Activated CD4-positive, alpha-beta T cell treated with anti-CD3 and anti-CD28 coated beads, Interleukin-2, amount 10 ng/mL, durations not matched to agents 24 days and 14 days (primary cell): ENCODE measurements at places on chromosomes 4 and X. TPM values are rescaled to one million over a fixed set of nuclear protein-coding genes. Genes with fewer than 3 reads are reported as not detected.
A peak's percentile ranks its signal among the peaks of the same experiment; 100 is the strongest.

DNA sequence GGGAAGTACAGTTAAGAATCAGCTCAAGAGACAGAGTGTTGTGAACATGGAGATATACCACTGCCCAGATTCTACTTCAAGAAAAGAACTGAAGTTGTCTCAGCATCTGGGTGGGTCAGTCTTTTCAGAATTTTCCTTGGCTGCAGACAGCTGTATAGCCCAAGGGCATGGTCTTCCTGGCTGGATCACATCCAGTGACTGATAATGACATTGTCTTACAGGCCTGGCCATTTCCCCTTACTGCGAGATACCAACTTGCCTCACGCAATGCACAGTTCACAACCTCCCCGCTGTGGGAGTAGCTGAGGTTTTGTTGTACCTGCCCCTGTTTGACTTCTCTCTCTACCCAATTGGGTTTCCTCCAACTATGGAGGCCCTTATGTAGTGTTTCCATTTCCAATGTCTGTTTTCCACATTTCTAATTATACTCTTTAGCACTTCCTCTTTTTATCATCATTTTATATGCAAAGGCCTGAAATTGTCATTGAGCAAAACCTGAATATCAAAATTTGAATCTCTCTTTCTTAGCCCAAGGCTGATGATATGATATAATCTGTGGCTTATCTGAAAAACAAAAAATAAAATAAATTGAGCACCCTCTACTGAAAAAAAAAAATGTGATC lies 209.1 kb downstream of the NAF1 start:
- H3K4me3 ChIP-seq = no peak overlapping the region
- no peaks in the 10 kb centered on the region for H3K27me3 ChIP-seq
- H3K27ac ChIP-seq = no peak overlapping the region
- no peaks in the 10 kb centered on the region for H3K4me1 ChIP-seq

- H3K4me1 ChIP-seq = peaks cover 47% of the 10 kb centered on the region
- peaks cover 19% of the 10 kb centered on the region for H3K36me3 ChIP-seq
- peak overlapping the region; percentile 96 for H3K27ac ChIP-seq
- peak overlapping the region; percentile 81 for H3K4me3 ChIP-seq
- H3K27me3 ChIP-seq = no peaks in the 10 kb centered on the region
Observed at GRCh38 chr4:142377342-142378091, 468.6 kb downstream of the INPP4B start.

Gene SSX4
- total RNA-seq = not detected in 2 replicates

Gene CFP
- total RNA-seq = 4.0 and 4.4 TPM in 2 replicates

Gene OTUD6A
- total RNA-seq = not detected in 2 replicates

- no peaks in the 10 kb centered on the region for H3K27me3 ChIP-seq
- DNase-seq = no peak
- H3K27ac ChIP-seq = no peak overlapping the region
- H3K4me3 ChIP-seq = no peak overlapping the region
Observed at GRCh38 chrX:128599632-128600031, 547.4 kb upstream of the ACTRT1 start.

Gene EDA2R
- 2.7 and 3.6 TPM in 2 replicates for total RNA-seq

- peak; percentile 67 for DNase-seq
- no peaks in the 10 kb centered on the region for H3K36me3 ChIP-seq
- peaks cover 12% of the 10 kb centered on the region for H3K4me1 ChIP-seq
- H3K4me3 ChIP-seq = no peak overlapping the region
- no peak overlapping the region for H3K27ac ChIP-seq
Observed at GRCh38 chr4:86497980-86498862, 95.9 kb upstream of the PTPN13 start.

DNA sequence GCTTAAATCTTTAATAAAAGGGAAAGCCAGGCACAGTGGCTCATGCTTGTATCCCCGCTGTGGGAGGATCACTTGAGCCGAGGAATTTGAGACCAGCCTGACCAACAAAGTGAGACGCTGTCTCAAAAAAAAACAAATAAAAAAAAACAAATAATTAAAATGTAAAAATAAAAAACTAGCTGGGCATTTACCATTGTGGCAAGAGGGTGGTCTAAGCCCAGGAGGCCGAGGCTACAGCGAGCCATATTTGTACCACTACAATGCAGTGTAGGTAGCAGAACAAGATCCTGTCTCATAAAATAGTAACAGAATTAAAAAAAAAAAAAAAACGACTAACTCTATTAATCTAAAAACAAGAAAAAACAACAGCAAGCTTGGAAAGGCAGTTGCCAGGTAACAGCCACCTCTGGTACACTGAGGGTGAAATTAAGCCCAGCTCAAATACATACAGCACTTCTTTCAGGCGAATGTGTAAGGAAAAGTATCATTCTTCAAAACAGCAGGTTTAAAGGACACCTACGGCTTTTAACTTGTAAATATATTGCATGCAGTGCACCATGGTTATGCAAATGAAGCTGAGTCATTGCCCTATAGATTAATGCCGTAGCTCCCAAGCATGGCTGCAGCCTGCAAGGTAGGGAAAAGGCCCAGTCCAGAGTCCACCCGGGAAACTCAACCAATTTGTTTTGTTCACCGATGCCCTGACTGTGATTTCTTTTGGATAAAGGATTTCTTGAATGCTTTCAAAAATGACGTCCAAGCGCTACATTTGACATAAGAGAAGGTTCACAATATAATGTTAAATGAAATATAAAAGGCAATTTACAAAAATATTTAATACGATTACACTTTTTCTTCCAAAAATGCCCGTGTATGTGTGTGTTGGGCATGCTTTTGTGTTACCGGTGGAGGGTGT lies 14.5 kb upstream of the TXLNG start:
- DNase-seq = no peak
- no peaks in the 10 kb centered on the region for H3K4me1 ChIP-seq
- H3K36me3 ChIP-seq = no peaks in the 10 kb centered on the region
- H3K27me3 ChIP-seq = no peaks in the 10 kb centered on the region
- H3K27ac ChIP-seq = no peak overlapping the region

GRCh38 chr4:105181259-105181658 lies 34.6 kb downstream of the TET2 start:
- no peak for DNase-seq
- H3K4me3 ChIP-seq = no peak overlapping the region
- peaks cover 11% of the 10 kb centered on the region for H3K4me1 ChIP-seq
- no peaks in the 10 kb centered on the region for H3K27me3 ChIP-seq
- H3K36me3 ChIP-seq = peaks cover 19% of the 10 kb centered on the region

Gene GEMIN8
- total RNA-seq = 16.3 and 17.1 TPM in 2 replicates

- no peaks in the 10 kb centered on the region for H3K27me3 ChIP-seq
- H3K4me1 ChIP-seq = no peaks in the 10 kb centered on the region
- no peak overlapping the region for H3K4me3 ChIP-seq
Observed at GRCh38 chr4:57410331-57411052, 300.3 kb upstream of the IGFBP7 start.

GRCh38 chrX:40201329-40201885 lies 103.6 kb upstream of the BCOR start:
- no peak overlapping the region for H3K4me3 ChIP-seq
- DNase-seq = peak; percentile 84
- H3K4me1 ChIP-seq = peaks cover 15% of the 10 kb centered on the region
- no peaks in the 10 kb centered on the region for H3K36me3 ChIP-seq
- peak overlapping the region; percentile 57 for H3K27ac ChIP-seq

DNA sequence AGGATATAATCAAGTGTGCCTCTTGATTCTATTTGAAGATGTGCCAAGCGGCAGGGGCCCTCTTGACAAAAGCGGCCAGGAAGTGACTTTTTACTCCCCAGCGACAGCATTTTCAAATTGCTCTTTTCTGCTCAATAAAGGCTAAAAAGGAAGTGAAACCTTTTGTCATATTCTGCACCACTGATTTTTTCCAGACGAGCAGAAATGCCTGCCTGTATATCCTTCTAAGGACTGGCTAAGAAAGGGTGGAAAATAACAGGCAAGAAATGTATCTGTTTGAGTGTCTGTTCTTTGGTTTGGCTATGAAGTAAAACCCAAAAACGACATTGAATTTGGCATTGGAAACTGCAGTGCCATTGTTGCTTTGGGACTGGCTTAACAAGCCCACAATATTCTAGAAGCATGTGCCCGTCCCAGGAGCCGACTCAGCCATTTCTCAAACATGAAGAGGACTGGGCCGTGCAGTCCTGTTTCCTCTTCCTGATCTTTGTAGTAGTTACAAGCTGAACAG lies 25.4 kb downstream of the TMSB4X start:
- no peaks in the 10 kb centered on the region for H3K27me3 ChIP-seq
- peaks cover 55% of the 10 kb centered on the region for H3K4me1 ChIP-seq
- peak overlapping the region; percentile 95 for H3K27ac ChIP-seq
- DNase-seq = peak; percentile 78
- H3K4me3 ChIP-seq = peak overlapping the region; percentile 75
- H3K36me3 ChIP-seq = no peaks in the 10 kb centered on the region

- DNase-seq = no peak
- no peak overlapping the region for H3K27ac ChIP-seq
- H3K4me3 ChIP-seq = no peak overlapping the region
Observed at GRCh38 chrX:149461746-149462145, 43.4 kb downstream of the IDS start.

DNA sequence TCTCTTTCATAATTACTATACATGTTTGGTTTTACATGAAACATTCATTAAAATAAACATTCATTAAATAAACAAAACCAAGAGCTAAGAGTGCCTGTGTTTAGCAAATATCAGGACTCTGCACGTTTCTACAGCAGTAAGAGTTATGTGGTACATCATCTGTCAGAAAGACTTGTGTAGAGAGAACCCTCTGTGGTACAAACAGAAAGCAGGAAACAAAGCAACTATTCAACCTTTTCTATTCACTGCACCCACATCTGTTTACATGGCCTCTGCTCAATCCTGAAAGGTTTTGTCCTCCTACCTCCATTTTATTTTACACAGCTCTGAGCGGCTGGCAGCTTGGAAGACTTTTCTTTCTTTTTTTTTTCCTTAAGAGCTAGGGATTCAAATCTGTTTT lies 90.7 kb upstream of the PCDH18 start:
- no peak for DNase-seq
- no peaks in the 10 kb centered on the region for H3K27me3 ChIP-seq
- no peaks in the 10 kb centered on the region for H3K36me3 ChIP-seq
- H3K27ac ChIP-seq = no peak overlapping the region
- no peak overlapping the region for H3K4me3 ChIP-seq
- no peaks in the 10 kb centered on the region for H3K4me1 ChIP-seq

Gene XAGE1A
- total RNA-seq = not detected in 2 replicates

- DNase-seq = no peak
- H3K36me3 ChIP-seq = no peaks in the 10 kb centered on the region
- H3K27me3 ChIP-seq = no peaks in the 10 kb centered on the region
- no peak overlapping the region for H3K4me3 ChIP-seq
- no peak overlapping the region for H3K27ac ChIP-seq
- no peaks in the 10 kb centered on the region for H3K4me1 ChIP-seq
Observed at GRCh38 chrX:4935401-4935800, 1222.0 kb upstream of the PRKX start.

DNA sequence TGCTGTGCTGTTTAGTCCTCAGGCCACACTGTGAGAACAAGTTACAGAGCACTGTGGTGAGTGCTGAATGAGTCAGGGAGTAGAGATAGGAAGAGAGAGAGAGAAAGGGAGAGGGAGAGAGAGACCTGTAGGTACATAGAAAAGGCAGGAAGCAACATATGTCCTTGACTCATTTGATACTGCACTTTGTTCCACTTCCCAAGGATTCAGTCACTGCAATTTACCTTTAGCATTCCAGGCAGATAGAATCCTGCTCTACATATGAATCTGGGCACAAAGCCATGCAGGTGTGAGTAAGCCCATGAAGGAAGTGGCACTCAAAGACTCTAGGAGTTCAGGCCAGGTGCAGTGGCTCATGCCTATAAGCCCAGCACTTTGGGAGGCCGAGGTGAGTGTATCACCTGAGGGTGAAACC lies 1.0 kb upstream of the DAPP1 start:
- H3K27me3 ChIP-seq = no peaks in the 10 kb centered on the region
- peak overlapping the region; percentile 97 for H3K27ac ChIP-seq
- peaks cover 62% of the 10 kb centered on the region for H3K4me1 ChIP-seq
- DNase-seq = no peak

DNA sequence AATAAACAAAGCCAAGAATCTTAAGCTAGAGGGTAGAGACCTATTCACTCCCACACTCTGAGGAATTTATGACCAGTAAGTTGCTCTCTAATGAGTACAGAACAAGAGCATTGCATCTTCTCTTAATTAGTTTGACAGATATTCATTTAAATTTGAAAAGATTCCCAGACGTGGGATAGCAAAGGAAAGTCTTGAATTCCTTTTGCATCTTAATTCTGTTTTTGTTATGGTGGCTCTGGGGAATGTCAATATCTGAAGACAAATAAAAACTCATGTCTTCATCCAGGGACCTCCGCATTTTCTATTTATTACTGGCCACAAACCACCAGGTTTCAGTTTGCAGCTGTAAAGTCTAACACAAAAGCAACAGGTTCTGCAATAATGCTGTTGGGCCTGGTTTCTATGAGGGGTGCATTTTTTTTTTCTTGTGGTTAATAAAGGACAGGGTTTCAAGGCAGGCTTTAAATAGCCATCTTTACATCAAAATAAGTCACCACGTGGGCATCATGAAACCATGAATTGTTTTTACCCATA lies 172.3 kb downstream of the SHROOM3 start:
- no peaks in the 10 kb centered on the region for H3K4me1 ChIP-seq
- H3K27me3 ChIP-seq = peaks cover 27% of the 10 kb centered on the region
- H3K4me3 ChIP-seq = no peak overlapping the region

- peaks cover 54% of the 10 kb centered on the region for H3K4me1 ChIP-seq
- peak overlapping the region; percentile 4 for H3K4me3 ChIP-seq
- no peaks in the 10 kb centered on the region for H3K27me3 ChIP-seq
- DNase-seq = peak; percentile 73
Observed at GRCh38 chr4:109588176-109588575, 28.1 kb downstream of the MCUB start.

DNA sequence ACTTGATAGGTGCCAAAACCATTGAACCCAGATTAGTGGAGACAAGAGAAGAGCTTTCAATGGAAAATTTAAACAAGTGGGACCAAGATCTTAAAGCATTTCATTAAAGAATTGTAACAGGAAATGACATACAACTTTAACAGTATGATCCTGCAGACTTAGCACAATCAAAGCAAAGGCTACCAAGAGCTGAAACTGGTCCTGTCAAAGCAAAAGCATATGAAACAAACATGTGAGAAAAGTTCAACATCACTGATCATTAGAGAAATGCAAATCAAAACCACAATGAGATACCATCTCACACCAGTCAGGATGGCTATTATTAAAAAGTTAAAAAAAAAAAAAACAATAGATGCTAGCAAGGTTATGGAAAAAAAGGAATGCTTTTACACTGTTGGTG lies 425.6 kb downstream of the IL1RAPL1 start:
- DNase-seq = no peak
- H3K27me3 ChIP-seq = no peaks in the 10 kb centered on the region
- H3K27ac ChIP-seq = no peak overlapping the region
- H3K36me3 ChIP-seq = no peaks in the 10 kb centered on the region

Gene TLL1
- total RNA-seq = not detected in 2 replicates
